ENCODE measurements at places on chromosomes 5 and 9.

DNA sequence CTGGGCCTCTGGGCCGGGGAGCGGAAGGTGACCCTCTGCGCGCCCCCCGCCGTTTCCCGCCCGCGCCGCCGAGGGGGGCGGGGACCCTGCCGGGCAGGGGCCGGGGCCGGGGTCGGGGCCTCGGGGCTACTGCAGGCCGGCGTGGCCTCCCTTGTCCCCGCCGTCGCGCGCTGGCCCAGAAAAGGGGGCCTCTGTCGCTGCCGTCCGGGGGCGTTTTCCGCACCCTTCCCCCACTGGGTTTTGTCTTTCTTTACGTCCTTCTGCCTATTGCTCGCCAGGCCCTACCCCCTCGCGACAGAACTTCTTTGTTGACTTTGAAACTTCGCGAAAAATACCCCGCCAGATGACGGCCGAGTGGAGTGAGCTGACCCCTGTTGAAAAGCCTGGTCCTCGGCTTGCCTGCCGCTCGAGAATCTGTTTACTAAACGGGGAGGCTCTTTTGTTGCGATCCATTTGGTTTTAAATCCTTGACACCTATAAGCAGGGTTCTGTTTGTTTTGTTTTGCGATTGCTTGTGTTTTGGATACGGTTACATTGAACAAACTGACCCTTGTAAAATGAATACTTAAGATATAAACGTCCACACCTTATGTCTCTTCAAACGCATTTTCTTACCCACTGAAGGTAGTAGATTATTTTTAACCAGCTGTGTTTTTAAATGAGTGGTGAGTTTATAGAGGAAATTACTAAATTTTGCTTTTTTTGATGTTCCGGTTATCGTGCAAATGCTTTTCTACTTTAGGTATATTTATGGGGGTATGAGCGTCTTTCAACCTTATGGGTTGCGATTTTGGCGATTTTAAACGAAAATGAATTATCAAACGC is 765 bp downstream of the MARCHF6 start:
- no peak for DNase-seq

GRCh38 chr5:101306391-101307137 is 403.5 kb upstream of the ST8SIA4 start:
- no peak for DNase-seq

- DNase-seq, result no peak
These were observed 24.1 kb upstream of the ARAP3 start for GRCh38 chr5:141706121-141706520.

GRCh38 chr5:39794513-39795210 is 369.9 kb upstream of the DAB2 start:
- no peak for DNase-seq

- DNase-seq, result no peak
These were observed 365.9 kb upstream of the C9orf72 start for GRCh38 chr9:27939186-27939585.

DNA sequence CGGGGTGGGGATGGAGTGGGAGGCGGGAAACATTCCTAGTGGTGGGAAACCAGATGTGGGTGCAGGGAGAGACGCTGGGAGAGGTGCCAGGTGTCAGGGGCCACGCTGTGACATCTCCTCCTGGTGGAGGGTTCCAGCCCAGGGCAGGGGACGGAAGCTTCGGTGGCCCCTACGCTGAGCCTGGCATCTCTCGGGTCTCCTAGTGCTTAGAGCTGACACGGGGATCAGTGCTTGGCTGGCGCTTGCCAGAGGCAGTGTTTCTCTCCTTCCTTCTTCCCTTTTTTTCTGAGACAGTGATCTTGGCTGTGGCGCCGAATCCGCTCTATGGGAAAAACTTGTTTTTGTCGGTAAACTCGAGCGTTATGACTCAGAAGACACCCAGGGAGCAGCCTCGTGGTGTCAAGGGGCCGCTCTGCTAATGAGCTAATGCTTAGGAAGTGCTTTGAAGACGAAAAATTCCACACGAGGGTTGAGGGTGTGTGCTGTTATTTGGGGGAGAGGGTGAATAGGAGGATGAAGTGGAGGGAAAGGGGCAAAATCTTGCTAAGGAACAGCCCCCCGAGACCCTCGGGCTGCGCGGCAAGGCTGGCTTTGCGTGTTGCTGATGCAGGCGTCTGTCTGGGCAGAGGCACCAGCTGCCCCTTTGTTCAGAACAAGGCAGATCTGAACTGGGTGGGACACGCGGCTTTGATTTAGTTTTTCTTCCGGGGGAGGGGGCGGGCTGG is 20.4 kb upstream of the IER5L start:
- DNase-seq, result no peak

- no peak for DNase-seq
These were observed 83.3 kb upstream of the CCDC112 start for GRCh38 chr5:115379622-115380344.

DNA sequence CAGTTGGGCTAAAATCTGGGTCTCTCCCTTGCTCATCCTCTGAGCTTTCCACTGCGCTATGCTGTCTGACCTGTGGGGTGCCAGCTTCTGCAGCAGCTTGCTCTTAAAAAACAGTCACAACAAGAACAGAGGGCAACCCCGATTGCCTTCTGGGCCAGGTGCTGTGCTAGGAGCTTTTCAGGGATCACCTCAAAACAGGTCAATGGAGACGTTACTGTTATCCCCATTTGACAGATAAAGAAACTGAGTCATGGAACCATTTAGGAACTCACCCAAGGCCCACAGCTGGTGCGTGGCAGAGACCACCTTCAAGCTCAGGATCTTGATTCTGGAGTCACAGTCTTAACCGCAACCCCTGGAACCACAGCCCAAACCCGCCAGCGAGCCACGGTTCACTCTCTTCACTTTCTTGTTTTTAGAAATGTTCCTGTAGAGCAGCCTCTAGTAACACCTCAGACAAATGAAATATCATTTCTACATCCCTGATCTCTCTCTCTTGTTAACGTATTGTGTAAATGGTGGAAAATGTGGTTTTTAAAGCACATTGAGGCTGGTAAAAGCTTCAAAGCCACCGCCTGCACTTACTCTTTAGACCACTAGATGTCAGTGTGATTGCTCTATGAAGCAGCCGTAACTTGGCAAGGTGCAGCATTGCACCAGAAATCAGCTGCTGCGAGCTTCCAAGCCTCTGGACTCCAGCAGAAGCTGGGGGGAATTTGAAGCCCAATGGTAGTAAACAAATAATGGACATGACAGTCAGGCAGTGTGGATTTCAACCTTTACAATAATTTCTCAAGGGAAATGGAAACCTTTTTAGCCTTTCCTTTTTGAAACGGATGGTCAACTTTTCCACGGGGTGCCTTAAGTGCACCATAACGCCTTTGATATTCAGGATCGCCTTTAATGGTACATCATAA is 1.7 kb downstream of the FYB1 start:
- DNase-seq, result peak; percentile 82

DNA sequence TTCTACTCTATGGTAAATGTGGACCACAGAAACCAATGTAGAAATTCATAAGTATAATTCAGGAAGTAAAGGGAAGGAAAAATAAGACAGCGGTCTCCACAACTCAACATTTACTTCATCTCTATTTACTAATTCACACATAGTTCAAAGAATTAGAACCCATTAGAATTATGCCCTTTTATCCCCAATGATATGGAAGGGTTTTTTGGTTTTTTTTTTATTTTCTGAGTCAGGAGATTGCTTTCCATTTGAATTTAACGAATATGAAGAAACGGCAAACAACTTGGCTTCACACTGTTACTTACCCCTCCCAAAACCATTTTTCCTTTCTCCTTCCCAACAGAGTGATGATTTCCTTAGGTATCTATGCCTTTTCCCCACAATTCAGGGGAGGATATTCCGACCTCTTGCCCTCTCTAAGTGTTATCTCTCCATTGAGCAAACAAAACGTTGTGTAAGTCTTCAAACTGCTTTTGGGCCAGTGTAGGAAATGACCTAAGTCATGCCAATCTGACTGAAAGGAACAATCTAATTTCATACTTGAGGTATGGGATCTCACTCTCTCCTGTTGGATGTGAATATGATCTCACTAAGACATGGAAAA is 72.0 kb downstream of the CETN3 start:
- DNase-seq, result no peak

- peak; percentile 31 for DNase-seq
These were observed 724 bp downstream of the NR2F1-AS1 start for GRCh38 chr5:93580063-93580926.

GRCh38 chr9:129494113-129494789 is 126.7 kb downstream of the C9orf50 start:
- DNase-seq, result no peak

DNA sequence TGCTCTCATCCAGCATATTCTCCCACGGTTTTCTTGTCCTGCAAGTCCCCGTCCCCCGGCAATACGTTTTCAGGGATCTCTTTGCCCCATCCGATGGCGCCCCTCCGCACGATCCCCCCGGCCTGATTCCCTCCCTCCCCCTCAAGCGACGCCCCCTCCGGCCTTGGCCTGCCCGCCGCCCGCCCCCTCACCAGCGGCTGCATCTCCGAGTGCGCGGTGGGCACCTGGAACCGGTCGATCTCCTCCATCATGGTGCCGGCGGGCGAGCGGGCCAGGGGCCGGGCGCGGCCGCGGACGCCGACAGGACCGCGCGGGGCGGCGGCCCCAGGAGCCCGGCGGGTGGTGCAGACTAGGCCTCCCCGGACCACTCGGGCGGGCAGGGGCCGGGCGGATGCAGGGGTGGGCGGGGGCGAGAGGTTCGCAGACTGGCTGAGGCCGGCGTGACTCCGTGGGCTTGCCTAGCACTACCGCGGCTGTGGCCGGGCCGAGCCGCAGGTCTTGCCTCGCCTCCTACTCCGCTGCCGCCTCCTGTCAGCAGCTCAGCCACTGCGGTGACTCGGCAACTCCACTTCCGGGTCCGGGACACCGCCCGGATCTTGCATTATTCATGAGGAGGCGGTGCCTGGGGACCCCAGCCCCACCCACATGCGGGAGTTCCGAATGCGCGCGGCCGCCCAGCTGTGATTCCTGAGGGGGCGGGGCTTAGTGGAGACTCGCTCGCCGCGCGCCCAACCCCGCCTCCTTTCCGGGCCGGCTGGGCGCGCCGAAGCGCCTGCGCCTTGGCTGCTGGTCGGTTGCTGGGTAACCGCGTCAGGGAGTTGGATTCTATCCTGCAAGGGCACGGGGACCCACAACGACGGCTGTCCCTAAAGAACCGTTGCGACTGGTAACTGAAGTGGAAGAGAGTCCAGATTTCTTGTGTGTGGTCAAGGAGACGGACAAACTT is at the start of the genes DNAI1 and FAM219A:
Gene DNAI1 (plus strand): TSS at position 793 of the 946 bp plus-strand sequence. CDS start 201 bp downstream, outside the sequence.
Gene FAM219A (minus strand): TSS at position 558 of the 946 bp plus-strand sequence. CDS start 307 bp downstream, at position 251.
- DNase-seq, result peak; percentile 88

DNA sequence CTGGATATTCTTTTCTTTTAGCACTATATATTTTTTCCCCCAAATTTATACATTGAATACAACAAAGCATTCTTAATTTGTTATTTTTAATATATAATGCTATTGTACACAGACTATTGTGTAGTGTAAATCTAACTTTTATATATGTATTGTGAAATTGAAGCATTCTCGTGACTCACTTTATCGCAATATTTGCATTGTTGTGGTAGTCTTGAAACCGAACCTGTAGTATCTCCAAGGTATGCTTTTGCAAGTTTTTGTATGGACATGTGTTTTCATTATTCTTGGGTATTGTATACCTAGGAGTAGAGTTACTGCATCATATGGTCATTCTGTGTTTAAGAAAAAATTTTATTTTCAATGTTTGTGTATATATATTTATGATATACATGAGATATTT is 49.6 kb downstream of the NSD1 start:
- DNase-seq, result no peak

DNA sequence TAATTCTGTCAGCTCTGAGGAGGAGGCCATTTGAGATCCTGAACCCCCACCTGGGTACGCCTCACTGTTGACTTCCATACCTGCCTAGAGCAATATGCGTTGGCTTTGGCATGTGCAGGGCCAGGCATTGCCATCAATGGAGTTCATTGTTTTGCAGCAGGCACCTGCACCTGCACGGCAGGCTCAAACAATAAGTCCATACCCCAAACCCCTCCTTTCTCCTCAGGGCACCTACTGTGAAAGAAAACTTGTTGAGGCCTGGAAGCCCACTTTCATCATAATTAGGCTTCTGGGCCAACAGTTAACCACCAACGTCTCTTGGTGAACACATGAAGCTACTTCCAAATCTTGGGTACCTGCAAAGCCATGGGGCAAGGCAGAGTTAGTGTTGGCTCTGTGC is 238.7 kb downstream of the NFIB start:
- no peak for DNase-seq

GRCh38 chr5:14379739-14380497 is 201.7 kb upstream of the OTULINL start:
- no peak for DNase-seq

- no peak for DNase-seq
These were observed 414.8 kb upstream of the CCNH start for GRCh38 chr5:87827539-87827938.

- DNase-seq, result no peak
These were observed 21.9 kb downstream of the KDM4C start for GRCh38 chr9:6779417-6780241.

DNA sequence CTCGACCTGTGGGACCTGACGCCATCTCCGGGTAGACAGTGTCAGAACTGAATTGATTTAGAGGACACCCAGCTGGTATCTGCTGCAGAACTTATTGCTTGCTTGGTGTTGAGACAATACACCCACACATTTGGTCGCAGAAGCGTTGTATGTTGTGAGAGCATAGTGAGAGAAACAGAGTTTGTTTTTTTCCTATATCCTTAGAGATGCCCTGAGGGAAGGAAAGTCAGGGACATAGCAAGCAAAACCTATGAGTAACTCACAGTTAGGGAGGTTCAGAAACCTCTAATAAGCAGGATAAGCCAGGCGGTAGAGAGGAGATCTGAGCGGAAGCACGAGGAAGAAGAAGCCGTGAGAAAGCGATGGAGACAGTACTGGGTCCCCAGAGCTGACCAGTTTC is 59.8 kb downstream of the PTCD2 start:
- DNase-seq, result no peak

DNA sequence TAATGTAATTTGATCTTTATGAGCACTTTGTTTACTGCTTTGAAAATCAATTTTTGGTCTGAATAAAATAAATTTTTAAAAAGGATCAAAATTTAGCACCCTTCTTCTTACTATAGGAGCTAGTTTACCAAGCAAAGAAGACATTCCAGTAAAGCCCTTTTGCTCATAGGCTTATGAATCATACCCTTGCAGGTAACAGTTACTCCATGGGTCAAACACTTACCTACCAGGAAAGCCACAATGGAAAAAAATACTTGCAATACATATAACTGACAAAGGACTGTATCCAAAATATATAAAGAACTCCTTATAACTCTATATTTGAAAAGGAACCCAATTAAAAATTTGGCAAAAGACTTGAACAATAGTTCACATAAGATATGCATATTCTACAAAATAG is 66.6 kb downstream of the SHOC1 start:
- no peak for DNase-seq

GRCh38 chr5:181261320-181262049 is 542 bp upstream of the TRIM52 start:
- DNase-seq, result peak; percentile 51

DNA sequence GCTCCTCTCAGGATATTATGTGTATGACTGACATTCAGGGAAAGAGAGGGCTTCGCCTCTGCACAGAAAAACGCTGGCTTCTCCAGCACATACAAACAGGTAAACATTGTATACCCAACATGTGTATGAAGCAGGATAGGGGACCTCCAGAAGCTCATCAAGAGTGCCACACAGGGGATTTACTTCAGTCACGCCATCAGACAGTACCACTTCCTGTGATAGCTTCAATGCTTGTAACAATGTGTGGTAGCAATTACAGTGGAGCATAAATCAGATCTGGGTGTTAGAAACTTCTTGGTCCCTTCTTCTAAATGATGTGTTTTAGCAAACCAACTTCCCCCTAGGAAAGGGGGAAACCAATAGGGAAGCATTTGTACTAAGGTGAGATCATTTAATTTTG is 160.8 kb downstream of the TSSK1B start:
- DNase-seq, result no peak

Data from HTR-8/SVneo (cell line).